ENCODE measurements at places on chromosomes 5 and 9. TPM values are rescaled to one million over a fixed set of nuclear protein-coding genes. Genes with fewer than 3 reads are reported as not detected.

The PROP1 gene
- total RNA-seq = not detected

The TSSK1B gene
- 0.12 TPM for total RNA-seq

The LCN9 gene
- total RNA-seq = not detected

The ASPN gene
- total RNA-seq = 11.6 TPM

The PDGFRB gene
- 326 TPM for total RNA-seq

The HTR1A gene
- not detected for total RNA-seq

The AHRR gene
- 3.0 TPM for total RNA-seq

The HAPLN1 gene
- 0.34 TPM for total RNA-seq

The SERF1A gene
- 20.0 TPM for total RNA-seq

The IRX2 gene
- total RNA-seq = 0.25 TPM

The LCN1 gene
- not detected for total RNA-seq

The LHX3 gene
- not detected for total RNA-seq

The CDK5RAP2 gene
- total RNA-seq = 153 TPM

The CARD9 gene
- total RNA-seq = 0.88 TPM

The TEX53 gene
- total RNA-seq = not detected

The LCP2 gene
- total RNA-seq = 0.10 TPM

The SLCO6A1 gene
- total RNA-seq = not detected

The EPB41L4B gene
- total RNA-seq = 0.56 TPM

The IFNB1 gene
- not detected for total RNA-seq

The SLC6A19 gene
- total RNA-seq = not detected

The SLC25A48 gene
- total RNA-seq = not detected

The POU5F2 gene
- 0.34 TPM for total RNA-seq

The PIP5K1B gene
- total RNA-seq = not detected

The SLC1A3 gene
- total RNA-seq = 12.3 TPM

The SPATA9 gene
- total RNA-seq = not detected

The NPR3 gene
- total RNA-seq = 6.5 TPM

The SLIT3 gene
- 180 TPM for total RNA-seq

The LMX1B gene
- total RNA-seq = 0.25 TPM

The CA9 gene
- total RNA-seq = 3.9 TPM

The INSL6 gene
- not detected for total RNA-seq

The MEF2C gene
- 8.3 TPM for total RNA-seq

The NDST1 gene
- 98.7 TPM for total RNA-seq

The PCDHB12 gene
- total RNA-seq = 0.56 TPM

The SMIM32 gene
- not detected for total RNA-seq

The TJP2 gene
- total RNA-seq = 57.1 TPM

The SLC25A2 gene
- total RNA-seq = not detected

The SNCAIP gene
- 0.78 TPM for total RNA-seq

The HK3 gene
- total RNA-seq = not detected

The FST gene
- total RNA-seq = 10.0 TPM

The FREM1 gene
- 0.19 TPM for total RNA-seq

The GLDC gene
- total RNA-seq = 1.3 TPM

The COL15A1 gene
- 6.4 TPM for total RNA-seq

The DAPK1 gene
- total RNA-seq = 21.1 TPM

The RGMB gene
- 43.2 TPM for total RNA-seq

The RNF183 gene
- total RNA-seq = not detected

The CDO1 gene
- 7.2 TPM for total RNA-seq

The FGF1 gene
- total RNA-seq = 0.20 TPM

The SPINK7 gene
- total RNA-seq = not detected

The SLC46A2 gene
- not detected for total RNA-seq

The SHROOM1 gene
- total RNA-seq = 8.9 TPM

The OLFM1 gene
- 3.7 TPM for total RNA-seq

All from cardiac ventricle fibroblast (primary cell).